Heart right ventricle (tissue), 16 donors: ENCODE measurements at places on chromosomes 3 and 15. TPM values are rescaled to one million over a fixed set of nuclear protein-coding genes. Genes with fewer than 3 reads are reported as not detected.

GRCh38 chr3:177185035-177185574, 12.2 kb downstream of the TBL1XR1 start:
- H3K27ac ChIP-seq, result no peak overlapping the region
- DNase-seq, result no peak
- H3K4me3 ChIP-seq, result no peak overlapping the region
- no peaks in the 10 kb centered on the region for H3K36me3 ChIP-seq
- peaks cover 86% of the 10 kb centered on the region for H3K4me1 ChIP-seq

Gene PLA2G4F
- total RNA-seq, result 2.0 TPM

- H3K27me3 ChIP-seq, result no peaks in the 10 kb centered on the region
- H3K4me3 ChIP-seq, result no peak overlapping the region
- no peaks in the 10 kb centered on the region for H3K4me1 ChIP-seq
- H3K36me3 ChIP-seq, result peaks cover 64% of the 10 kb centered on the region
- no peak overlapping the region for H3K27ac ChIP-seq
- no peak for DNase-seq
Measured at GRCh38 chr15:82136120-82136519, 90.3 kb upstream of the MEX3B start.

Gene C2CD4A
- 0.25 TPM for total RNA-seq
